ENCODE measurements at places on chromosomes 12 and 14.

DNA sequence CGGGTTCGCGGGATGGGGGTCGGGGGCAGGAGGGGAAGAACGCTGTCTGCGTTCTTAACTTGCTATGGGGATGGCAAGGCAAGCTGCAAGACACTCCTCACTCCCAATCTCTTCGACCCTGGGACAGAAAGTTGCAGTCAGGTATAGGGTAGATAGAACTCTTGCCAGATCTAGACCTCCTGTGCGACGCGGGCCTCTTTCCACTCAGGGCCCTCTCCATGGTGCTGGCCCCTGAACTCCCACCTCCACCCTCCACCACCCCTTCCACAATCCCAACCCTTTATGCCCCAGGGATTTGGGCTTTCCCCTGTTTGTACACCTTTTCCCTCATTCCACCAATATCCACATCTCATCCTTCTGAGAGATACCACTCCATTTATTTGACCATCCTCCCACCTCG lies 812 bp downstream of the NABP2 start:
- no peak for DNase-seq

- no peak for DNase-seq
Observed at GRCh38 chr14:35412272-35413056, 7.9 kb upstream of the NFKBIA start.

DNA sequence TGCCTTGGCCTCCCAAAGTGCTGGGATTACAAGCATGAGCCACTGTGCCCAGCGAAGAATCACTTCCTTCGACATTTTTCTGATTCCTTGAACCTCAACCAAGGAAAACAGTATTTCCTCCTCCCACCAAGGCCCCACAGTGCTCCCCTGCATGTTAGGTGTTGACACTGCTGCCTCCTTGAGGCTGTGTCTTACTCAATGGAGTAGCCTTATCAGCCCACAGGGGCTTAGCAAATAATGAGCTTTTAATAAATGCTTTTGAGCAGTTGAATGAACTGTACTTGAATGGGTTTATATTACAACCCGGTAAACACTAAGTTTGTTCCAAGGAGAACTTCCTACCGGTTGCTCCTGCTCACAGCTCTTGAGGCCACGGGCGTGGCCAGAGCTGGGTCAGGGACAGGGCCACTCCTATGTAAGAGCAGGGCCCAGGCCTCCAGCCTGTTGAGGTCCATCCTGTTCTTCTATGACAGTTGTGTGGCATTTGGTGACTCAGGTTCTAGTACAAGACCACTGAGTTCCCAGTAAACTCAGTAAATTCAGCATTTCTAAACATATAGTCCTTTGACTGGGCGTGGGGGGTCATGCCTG lies 36.8 kb upstream of the TUBA1A start:
- no peak for DNase-seq

DNA sequence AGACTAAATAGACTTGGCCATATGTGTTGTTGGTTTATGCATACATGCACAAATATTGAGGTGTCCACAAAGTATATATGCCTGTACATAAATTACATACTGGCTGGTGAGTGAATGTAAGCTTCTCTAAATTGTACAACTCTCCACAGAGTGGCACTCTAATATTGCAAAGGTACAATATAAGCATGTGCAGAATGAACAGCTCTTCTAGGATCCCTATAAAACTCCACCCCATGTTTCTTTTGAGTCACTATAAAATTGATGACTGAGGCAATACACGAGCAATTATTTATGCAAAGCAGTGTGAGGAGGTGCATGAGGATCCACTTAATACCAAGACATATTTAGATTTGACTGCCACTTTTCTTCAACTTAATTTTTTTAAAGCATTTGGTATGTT lies 172.2 kb downstream of the NAV3 start:
- no peak for DNase-seq

DNA sequence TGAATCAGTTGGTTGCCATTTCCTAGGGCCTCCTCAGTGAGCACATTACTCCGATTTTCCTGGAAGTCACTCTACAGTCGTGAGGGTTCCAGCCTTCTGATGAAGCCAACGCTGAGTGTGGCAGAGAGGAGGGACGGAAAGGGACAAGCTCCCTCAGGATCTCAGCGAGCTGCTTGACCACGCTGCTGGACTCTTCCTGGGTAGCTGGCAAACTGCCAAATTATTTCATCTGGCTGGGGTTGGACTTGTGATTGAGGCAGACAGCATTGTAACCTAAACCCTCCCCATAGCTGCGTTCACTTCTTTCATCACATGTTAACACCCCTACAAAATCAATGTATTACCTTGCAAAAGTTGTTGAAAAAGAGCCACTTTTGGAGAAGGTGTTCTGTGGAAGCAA lies 69.6 kb upstream of the CHST11 start:
- DNase-seq = no peak

GRCh38 chr14:103714063-103714724 lies 1.1 kb downstream of the XRCC3 start:
- no peak for DNase-seq

DNA sequence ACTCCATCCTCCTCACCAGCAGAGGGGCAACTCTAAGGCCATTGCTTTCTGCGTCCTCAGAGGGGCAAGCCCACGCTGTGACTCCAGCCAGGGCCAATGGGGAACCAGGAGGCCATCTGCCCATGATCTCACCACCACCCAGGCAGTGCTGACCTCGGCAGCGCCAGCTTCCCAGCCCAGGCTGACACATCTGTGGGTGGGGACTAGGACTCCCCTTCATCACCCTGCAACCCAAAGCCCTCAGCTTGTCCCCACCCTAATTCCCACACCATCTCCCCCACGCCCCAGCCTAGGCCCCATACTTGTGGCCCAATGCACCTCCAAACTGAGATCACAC lies 58.6 kb downstream of the VWF start:
- DNase-seq = no peak

DNA sequence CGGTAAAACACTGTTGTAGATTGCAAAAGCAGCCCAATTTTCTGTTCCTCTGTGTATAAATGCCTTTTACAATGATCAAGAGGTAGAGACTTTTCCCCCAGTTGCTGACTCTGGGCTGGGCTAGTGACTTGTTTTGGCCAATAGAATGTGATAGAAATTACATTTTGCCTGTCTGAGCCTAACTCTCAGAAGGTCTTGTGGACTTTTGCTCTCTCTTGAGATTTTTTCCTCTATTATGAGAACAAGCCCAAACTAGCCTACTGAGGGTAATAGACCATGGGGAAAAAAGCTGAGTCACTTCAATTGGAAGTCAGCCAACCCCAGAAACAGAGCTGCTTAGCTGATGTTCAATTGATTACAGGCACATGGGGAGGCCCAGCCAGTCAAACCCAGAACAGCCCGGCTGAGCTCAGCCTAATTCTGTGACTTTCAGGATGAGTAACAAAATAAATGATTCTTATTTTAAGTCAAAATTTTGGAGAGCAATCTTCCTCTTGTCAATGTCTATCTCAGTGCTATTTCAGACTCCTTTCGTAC lies 61.4 kb downstream of the MYF5 start:
- no peak for DNase-seq

DNA sequence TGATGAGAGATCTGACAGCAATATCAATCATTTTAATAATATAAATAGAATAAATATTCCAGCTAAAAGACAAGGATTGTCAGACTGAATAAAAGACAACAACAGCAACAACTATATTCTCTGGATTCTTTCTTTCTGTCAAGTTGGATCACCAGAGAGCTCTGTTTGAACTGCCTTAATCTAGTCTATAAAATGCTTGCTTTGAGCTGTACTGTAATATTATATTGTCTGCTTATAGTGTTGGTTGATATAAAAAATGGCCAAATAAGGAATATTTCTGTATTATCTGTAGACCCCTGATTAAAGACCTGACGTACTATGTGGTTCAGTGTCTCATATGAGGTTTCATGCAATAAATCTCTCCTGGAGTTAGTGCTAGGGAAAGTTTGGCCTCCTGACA lies 46.3 kb upstream of the CSRP2 start:
- DNase-seq = no peak

DNA sequence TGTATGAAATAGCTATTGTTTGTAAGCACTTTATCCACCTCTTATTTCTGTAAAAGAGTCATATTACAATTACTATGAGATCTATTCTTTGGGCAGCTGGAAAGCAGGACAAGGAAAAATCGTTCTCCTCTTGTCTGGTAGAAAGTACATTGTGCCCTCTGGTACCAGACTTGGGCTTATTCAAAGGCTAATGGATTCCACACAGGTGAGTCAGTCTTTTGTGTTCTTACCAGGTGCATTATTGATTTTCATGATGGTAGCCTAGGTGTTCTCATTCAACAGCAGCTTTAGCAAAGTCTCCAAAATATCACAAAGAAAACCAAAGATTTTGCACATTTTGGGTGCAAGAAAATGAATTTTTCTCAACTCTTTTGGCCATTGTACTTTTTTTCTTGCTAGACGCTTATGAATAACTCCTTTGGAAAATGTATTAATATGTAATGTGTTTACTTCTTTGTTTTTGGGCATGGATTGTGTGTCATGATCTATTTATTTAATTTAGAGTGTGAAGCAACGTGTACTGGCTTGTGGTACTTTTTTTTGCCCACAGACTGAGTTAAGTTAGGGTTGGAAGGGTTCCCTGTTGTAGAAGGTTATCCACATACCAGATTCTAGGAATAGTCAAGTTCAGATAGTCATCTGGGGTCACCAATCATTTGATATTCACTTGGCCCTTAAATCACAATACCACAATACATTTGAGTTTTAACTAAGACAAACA lies 26.2 kb downstream of the MNAT1 start:
- DNase-seq = no peak

GRCh38 chr12:49831717-49832116 lies 3.5 kb upstream of the NCKAP5L start:
- DNase-seq = no peak

DNA sequence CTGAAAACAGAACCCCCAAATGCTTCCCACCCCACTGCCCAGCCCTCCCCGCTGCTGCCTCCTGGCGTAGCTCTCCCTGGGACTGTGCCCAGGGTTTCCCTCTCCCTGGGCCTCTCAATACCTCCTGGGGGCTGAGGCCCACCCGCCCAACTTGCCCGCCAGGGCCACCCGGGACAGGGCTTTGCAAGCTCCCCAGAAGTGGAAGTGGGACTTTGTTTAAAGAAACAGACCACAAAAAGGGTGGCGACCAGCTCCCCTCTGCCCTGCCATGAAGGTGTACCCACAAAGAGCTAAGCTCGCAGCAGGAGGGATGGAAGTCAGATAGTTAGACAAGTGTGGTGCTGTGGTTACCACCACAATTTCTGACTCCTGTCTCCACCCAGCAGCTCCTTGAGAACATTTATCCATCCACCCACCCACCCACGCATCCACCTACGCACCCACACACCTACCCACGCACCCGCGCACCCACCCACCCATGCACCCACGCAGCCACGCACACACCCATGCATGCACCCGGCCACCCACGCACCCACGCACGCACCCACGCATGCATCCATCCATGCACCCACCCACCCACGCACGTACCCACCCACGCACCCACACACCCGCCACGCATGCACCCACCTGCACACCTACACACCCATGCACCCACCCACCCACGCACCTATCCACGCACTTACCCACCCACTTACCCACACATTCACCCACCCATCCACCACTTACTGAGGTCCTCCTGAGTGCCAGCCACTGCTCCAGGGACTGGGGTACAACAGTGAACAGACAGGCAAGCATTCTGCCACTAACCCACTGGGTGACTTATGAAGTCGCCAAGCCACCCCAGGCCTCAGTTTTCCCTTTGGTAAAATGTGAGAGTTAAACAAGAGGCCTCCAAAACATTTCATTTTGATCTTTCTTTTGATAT lies 127.3 kb downstream of the SCARB1 start:
- no peak for DNase-seq

DNA sequence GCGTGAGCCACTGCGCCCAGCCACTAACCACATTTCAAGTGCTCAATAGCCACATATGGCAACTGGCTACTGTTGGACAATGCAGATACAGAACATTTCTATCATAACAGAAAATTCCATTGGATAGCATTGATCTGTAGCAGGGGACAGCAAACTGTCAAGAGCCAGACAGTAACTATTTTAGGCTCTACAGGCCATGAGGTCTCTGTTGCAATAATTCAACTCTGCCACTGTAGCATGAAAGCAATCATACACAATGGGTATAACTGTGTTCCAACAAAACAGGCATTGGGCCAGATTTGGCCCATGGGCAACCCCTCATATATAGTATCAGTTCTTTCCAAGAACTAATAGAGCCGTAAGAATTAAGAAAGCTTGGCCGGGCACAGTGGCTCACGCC lies 8.0 kb downstream of the CSRNP2 start:
- DNase-seq = no peak

GRCh38 chr14:79011920-79012204 lies 841.7 kb downstream of the NRXN3 start:
- no peak for DNase-seq

GRCh38 chr12:110065540-110065939 lies 17.2 kb upstream of the C12orf76 start:
- no peak for DNase-seq

- DNase-seq = no peak
Observed at GRCh38 chr12:96150442-96150841, 43.7 kb upstream of the ELK3 start.

GRCh38 chr12:7093486-7093885 lies 1.2 kb upstream of the C1R start:
- no peak for DNase-seq

- no peak for DNase-seq
Observed at GRCh38 chr12:91098941-91099340, 12.4 kb downstream of the LUM start.

DNA sequence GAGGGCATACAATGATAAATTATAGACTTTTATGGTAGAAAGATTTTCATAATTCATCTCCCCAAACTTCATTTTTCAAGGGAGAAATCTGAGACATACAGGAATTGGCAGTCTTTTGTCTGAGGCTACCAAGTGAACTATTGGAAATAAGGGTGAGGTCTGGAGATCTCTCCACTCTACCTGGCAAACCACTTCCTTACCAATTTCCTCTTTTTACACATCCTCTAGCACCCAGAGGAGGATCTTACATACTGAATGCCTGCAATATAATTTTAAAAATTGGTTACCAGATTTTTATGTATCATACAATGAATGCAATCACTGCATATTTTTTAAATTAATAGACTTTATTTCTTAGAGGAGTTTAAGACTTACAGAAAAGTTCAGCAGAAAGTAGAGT lies 6.6 kb downstream of the PDE6H start:
- DNase-seq = no peak

- no peak for DNase-seq
Observed at GRCh38 chr14:71204231-71204630, 297.0 kb downstream of the PCNX1 start.
